Stomach (tissue), 19 donors: ENCODE measurements at places on chromosomes 3 and 15. TPM values are rescaled to one million over a fixed set of nuclear protein-coding genes. Genes with fewer than 3 reads are reported as not detected.

DNA sequence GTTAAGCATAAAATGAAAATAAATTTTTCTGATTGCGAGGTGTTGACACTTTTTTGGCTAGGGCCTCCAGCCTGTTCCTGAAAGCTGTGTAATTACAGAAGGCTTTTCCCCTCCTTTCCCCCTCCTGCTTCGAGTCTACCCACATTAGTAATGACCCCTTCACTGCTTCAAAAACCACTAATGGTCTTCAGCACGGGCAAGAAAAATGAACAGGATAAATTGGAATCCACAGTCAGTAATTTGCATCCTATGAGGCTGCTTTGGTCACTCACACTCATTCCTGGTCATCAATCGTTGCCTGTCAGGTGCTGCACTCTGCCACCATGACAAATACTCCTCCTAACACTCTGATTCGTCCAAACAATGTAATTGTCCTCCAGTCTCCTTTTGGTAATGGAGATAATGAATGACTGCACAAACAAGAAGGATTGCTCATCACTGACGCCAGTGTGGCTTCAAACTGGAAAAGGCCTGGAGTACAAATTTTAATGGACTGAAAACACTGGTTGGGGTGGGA is 148.6 kb downstream of the MEIS2 start:
- DNase-seq, result no peak

- DNase-seq, result peak; percentile 5
These were observed 423.1 kb downstream of the CNTN6 start for GRCh38 chr3:1515882-1516281.

GRCh38 chr15:73291441-73291840 is 77.3 kb downstream of the HCN4 start:
- no peak for DNase-seq

- DNase-seq, result no peak
These were observed 39.5 kb downstream of the USP8 start for GRCh38 chr15:50463423-50464358.

- DNase-seq, result no peak
These were observed 408.4 kb upstream of the ADAMTS9 start for GRCh38 chr3:65096110-65096745.

GRCh38 chr15:83208367-83208661 is 691 bp upstream of the HDGFL3 start:
- DNase-seq, result no peak

DNA sequence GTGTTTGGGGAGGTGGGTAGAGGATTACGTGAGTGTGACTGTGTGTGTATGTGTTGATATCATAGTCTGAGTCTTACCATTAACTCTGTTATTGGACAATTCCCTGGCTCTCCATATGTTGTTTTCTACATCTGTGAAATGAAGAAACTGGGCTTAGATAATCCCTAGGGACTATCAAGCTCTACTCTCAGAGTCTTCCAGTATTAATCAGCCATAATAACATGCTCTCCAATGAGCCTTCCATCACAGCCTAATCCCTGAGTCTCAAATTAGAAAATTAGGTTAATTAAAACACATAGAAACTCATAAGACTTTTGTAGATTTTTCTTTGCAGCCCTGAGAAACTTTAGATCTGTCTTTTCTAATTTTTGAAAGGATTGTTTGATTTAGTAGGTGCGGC is 404.2 kb upstream of the RARB start:
- no peak for DNase-seq

GRCh38 chr3:143951351-143951971 is 20.2 kb upstream of the DIPK2A start:
- no peak for DNase-seq

GRCh38 chr3:53030619-53031449 is 15.0 kb downstream of the SFMBT1 start:
- peak; percentile 51 for DNase-seq

DNA sequence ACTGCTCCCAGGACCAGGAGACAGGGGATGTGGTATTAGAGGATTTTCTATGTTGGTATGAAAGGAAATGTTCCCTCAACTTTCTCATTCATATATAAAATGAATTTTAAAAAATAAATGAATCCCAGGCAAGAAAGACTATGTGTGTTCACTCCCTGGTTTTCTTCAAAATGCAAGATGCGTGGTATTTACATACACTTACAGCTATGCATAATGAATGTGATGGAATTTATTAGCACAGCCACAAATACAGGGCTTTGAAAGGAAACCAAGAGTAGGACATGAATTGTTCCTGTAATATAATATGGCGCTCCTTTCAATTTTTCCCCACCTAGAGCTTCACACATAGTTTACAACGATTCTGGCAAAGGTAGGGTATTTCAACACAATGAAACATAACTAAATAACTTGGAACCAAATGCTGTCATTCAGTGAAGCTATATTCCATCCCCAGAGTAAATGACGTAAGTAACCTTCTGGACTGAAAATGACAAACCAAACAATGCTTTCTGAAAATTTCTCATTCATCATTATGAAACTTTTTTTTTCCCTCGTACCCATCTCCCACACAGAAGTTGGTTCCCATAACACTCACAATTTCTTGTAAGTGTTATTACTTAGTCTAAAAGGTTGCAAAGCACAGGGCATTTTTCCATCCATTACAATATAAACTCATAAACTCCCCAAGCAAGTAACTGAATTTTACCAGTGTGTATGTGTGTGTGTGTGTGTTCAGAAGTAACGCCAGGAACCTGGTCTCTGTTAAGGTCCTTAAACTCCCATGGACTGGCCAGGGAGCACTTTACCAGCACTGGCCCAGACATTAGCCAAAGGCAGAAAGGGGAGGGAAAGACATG is 41.8 kb downstream of the CBLB start:
- DNase-seq, result no peak

TTC21A gene
- total RNA-seq, result 0.89 TPM

PLA2G4D gene
- 2.9 TPM for total RNA-seq

SERPINI2 gene
- not detected for total RNA-seq

C2CD4A gene
- 0.29 TPM for total RNA-seq
